ENCODE measurements at places on chromosomes 11 and 22.

DNA sequence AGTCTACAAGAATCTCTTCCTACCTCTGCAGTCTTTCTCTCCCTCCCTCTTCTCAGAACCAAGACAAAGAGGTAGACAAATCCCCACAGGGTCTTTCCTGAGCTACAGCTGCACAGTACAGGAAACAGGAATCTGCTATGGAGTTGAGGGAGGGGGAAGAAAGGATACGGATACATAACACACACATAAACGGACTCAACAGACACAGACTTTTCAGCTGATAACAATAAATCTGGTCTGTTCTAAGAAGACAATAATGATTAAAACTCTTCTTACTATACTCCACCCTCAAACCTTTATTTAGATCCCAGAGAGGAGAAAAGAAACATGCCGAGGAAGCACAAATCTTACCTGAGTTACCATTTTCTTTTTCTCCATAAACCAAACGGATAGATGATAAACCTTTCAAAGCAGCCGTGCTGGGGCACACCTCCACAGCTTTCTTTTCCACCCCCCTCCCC lies 122.2 kb downstream of the APOL5 start:
- DNase-seq: no peak

DNA sequence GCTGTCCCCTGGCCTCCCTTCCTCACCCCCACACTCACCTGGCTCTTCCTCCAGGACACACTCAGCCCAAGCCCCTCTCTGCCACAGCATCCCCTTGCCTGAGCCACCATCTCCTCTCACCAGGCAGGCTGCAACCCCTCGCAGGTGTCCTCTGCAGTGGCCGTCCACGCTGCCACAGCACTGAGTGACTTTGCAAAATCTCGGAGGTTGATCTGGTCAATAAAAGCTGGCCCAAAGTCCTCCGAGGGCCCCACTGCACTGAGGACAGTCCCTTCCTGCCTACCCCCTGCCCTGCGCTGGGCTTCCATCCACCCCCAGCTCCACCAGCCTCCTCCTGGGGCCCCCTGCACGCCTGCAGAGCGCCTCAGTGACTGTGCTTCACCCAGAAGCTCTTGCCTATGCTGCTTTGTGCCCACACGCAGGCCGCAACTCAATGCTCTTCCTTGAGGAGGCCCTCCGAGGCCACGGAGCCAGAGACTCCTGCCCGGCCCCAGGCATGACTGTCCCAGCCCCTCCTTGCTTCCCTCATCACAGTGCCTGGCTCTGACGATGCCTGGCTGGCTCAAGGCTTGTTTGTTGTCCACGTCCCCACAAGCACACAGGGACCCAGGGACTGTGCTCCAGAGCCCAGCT lies 30.8 kb upstream of the SLC22A12 start:
- DNase-seq: no peak

DNA sequence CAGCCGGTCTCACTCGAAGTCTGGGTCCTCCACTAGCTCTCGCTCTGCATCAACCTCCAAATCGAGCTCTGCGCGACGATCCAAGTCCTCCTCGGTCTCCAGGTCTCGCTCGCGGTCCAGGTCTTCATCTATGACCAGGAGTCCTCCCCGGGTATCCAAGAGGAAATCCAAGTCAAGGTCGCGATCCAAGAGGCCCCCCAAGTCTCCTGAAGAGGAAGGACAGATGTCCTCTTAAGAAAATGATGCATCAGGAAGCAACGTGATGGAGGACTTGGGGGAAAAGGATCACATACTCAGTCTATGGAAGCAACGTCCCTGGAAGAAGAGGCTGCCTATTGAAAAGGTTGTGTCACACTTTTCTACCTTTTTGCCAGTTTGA lies 1.1 kb downstream of the SRSF8 start:
- DNase-seq: no peak

DNA sequence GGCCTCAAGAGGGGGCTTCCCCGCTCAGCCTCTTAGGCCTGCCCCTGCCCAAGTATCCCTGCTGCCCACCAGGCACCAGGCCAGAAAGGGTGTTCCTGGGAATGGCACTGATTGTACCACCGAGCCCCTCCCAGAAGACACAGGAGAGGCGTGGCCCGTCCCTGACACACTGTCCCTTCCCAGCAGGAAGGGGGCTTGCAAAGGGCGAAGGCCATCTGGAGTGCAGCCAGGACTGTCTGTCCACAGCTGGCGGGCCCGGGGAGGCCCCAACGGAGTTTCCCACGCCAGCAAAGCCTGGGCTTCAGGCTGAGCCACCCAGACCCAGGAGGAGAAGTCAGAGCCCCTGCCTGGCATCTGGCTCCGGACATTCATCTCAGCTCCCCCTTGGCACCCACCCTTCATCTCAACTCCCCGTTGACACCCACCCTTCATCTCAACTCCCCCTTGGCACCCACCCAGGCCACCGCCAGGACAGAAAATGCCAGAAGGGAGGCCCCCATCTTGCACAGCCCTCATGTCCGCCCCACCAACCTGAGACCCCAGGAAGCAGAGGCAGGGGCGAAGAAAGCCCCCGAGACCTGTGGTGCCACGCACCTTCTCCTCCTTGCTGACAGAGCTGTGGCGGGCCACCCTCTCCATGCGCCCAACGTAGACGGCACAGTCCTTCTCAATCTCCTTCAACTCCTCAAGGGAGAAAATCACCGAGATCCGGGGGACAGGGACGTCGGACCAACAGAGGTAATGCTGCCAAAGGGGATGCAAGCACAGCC lies 19.4 kb downstream of the TUBGCP6 start:
- no peak for DNase-seq

DNA sequence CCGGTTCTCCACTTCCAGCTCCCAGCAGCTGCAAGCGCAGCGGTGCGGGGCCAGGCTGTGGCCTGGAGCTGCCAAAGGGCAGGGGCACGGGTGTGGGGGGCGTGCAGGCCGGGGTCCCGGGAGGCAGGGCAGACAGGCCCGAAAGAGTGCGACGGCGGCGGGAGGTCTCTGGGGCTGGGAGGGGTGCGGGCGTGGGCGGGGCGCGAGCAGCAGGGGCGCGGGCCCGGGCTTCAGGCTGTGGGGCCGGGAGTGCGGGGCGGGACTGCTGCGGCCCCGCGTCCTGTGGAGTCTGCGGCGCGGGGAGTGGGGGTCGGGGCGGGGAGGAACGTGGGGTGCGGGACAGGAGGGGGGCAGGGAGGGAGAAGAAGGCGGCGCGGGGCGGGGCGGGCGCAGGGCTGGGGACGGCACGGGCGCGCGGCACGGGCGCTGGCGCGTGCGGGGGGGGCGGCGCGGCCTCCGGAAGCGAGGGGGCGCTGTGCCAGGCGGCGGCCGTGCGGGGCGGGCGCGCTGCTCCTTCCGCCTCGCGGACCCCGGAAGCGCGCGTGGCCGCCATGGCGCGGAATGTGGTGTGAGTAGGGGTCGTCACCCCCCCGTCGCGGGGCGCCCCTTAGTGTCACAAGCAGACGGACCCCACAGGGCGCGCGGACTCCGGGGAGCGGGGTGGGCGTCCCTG lies at the start of gene MRPL23:
Gene MRPL23 (plus strand): TSS at position 521 of the 673 bp plus-strand sequence. CDS start 31 bp downstream, at position 552.
- no peak for DNase-seq

GRCh38 chr22:27987557-27987956 lies 68.5 kb upstream of the PITPNB start:
- no peak for DNase-seq

All from frontal cortex (tissue), 4 donors.